NCI-H524 treated with DMSO at 0.1 percent for 48 hours (cell line): ENCODE measurements at places on chromosomes 2 and 18.
A peak's percentile ranks its signal among the peaks of the same experiment; 100 is the strongest.

DNA sequence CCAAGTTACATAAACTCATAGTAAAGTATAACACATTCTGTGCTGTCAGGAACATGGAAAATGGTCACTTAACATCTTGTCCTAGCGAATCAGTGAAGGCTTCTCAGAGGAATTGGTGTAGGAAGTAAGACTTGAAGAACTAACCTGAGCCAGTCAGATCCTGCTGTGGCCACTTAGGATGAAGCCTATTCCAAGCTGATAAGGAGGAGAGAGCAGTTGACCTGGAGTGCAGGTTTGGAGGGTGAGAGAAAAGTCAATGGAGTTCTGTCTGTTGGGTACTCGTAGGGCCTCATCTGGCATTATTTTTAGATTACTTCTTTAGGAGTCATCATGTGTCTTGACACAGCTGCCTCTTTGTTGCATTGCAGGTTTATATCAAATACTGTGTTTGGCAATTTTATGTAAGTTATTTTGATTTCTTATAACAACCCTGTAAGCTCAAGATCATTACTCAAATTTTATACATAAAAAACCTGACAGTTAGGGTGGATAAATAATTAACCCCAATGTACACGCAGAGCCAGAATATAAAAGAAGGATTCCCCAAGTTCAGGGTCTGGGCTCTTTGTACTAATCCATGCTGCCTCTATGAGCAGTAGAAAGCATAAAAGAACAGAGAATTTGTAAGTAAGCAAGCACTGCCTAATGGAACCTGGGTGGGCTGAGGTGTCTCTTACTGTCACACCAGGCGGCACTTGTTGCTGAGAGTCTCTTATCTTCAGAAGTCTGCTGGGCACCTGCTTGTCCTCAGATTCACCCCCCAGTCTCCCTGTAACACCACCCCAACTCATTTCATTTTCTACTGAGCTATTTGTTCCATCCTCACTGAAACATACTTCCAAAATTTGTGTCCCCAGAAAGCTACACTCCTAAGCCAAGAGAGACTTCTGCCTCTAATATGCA, 252.1 kb upstream of the NT5C1B start:
- DNase-seq = no peak

GRCh38 chr18:77857678-77858655, 608.3 kb downstream of the GALR1 start:
- DNase-seq = peak; percentile 63

DNA sequence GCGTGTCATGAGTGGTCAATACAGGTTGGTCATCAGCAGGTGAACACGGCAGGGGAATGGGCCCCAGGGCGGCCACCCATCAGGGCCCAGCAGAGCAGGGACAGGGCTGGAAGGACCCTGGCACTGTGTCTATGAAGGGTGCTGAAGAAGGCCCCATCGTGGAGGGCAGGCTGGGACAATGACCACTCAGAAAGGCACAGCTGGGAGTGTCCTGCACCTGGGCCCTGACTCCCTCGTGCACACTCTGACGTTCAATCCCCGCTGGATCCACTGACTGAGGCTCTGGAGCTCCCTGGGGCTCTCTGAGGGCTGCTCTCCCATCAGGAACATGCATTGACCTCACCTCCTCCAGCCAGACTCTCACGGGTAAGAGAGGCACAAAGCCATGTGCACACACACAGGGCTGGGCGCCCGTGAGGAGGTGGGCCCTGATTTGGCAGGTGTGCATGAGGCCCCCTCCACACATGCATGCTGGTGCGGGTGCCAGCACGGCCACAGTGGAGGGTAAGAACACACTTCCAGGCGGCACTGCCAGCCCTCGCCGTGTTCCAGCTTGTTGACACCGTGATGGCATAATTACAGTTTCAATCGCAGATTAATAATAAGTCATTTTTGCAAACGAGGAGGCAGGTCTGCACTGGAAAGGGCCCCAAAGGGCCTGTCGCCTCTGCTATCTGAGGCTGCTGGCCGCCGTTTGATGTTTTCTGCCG, 58.5 kb downstream of the SMAD7 start:
- DNase-seq = no peak

- DNase-seq = no peak
Measured at GRCh38 chr18:44107187-44107586, 573.5 kb upstream of the SETBP1 start.

GRCh38 chr2:23468474-23469141, 83.6 kb downstream of the KLHL29 start:
- no peak for DNase-seq

DNA sequence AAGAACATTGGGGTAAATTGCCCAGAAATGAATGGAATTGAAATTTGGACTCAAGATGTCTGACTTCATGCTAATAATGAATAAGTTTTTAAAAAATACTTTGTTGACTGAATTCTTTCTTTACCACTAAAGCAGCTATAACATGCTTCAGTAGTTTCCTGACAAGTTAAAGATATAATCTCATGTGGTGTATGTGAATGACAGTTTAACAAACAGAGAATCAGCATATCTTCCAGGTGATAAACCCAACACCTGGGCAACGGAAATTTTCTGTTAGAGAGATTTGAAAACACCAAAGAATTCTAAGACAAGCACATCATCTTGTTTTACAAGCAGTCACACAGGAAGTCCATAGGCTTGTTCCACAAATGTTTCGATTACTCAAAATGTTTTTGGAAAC, 372.6 kb upstream of the VRK2 start:
- DNase-seq = no peak

- peak; percentile 85 for DNase-seq
Measured at GRCh38 chr2:6069381-6069780, 377.2 kb downstream of the SOX11 start.

DNA sequence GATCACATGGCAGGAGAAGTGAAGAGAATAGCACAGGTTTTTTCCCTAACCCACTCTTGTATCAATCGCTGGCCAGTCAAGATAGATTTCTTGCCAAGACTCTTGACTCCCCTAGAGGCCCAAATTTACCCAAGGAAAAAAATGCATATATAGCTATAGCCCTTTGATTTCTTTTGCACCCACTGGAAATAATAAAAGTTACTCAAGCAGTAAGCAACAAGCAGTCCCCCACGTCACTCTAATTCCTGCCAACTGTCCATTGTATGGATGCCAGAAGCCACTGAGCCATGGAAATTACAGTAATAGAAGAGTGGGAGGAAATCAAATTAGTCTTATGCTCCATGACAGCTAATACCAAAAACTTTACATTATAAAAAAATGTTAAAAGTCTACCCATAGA, 125.3 kb upstream of the SLC39A10 start:
- no peak for DNase-seq

- no peak for DNase-seq
Measured at GRCh38 chr2:74414881-74415761, 6.3 kb downstream of the C2orf81 start.

GRCh38 chr2:227486688-227487087, 14.7 kb downstream of the AGFG1 start:
- no peak for DNase-seq

DNA sequence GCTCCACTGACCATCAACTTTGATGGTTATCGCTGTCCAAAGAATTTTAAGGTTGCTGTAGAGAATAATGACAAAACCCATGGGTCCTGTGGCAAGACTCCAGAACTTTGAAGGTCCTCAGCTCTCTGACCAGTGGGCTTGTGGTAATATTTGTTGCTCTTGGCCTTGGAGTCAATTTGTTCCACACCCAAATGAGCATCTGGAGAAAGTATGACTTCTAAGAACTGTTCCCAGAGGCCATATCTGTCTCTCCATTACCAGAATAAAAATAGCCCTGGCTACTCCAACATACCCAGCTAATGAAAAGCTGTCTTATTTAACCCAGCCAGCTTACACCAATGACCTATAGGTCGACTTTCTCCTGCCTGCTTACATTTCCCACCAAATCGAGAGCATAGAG, 466.4 kb downstream of the MEIS1 start:
- no peak for DNase-seq

DNA sequence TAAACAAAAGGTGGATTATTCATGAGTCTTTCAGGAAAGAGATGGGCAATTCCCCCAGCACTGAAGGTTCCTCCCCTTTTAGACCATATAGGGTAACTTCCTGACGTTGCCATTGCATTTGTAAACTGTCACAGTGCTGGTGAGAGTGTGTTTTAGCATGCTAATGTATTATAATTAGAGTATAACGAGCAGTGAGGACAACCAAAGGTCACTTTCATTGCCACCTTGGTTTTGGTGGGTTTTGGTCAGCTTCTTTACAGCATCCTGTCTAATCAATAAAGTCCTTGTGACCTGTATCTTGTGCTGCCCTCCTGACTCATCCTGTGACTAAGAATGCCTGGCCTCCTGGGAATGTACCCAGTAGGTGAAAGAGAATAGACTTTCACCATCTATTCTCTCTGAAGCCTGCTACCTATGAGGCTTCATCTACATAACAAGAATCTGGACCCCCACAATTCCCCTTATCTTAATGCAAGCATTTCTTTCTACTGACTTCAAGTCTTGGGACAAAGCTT, 148.7 kb downstream of the CABLES1 start:
- DNase-seq = no peak

DNA sequence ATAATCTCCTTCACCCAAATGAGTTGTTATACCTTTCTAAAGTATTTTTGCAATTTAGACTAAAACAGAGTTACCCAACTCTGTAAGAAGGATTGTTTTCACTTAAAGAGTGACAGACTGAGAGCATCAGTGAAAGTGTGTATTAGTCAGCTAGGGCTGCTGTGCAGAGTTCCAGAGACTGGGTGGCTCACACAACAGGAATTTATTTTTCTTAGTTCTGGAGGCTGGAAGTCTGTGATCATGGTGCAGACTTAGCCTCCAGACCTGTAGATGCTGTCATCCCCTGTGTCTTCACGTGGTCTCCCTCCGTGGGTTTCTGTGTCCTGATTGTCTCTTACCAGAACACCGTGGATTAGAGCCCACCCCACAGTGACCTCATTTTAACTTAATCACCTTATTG, 40.0 kb downstream of the BCL2L11 start:
- no peak for DNase-seq

DNA sequence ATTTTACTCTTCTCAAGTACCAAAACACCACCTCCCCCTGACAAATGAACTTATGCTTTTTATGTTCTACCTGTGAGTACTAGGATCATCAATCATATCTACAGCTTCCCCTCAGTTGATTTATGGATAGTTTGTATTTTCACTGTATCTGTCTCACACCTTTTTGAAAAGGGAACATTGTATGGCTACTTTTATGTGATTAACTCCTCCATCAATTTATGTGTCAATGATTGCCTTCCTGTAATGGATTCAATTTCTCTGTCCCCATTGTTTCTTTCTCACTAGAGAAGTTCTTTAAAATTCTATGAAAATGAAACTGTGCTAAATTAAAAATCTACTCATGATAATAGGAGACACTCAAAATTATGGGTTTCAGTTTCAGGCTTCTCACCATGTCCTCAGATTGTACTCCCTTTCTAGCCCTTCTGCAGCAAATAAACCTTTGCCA, 935.0 kb downstream of the TRIB2 start:
- DNase-seq = no peak

GRCh38 chr2:1787755-1788477, 43.6 kb upstream of the PXDN start:
- DNase-seq = no peak

DNA sequence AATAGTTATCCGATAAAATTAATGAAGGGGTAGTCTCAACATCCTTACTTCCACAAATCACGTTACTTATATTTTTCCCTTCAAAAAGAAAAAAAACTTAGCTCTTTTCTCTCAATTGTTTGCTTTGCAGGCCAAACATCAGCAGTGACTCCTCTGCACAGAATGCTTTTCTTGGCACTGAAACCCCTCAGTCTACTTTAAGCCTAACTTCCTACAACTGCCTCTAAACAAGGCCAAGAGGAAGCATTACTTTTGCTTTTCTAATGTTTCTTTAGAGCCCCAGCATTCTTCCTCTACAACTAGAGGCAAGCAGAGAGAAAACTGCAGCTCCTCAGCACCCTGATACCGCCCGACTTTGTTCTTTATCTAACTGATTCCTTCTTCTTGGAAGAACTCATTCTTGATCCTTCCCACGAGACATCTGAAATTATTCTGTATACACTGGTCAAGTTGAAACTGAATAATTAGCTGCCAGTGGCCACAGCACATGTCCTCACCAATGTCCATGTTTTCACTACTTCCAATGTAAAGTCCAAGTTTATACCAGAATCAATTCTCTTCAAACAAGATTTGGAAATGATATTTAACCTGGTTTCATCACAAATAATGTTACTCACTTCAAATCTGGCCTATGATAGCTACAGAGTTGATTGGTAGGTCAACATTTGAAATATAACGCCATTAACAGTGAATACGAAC, 55.3 kb downstream of the DTNB start:
- DNase-seq = no peak

DNA sequence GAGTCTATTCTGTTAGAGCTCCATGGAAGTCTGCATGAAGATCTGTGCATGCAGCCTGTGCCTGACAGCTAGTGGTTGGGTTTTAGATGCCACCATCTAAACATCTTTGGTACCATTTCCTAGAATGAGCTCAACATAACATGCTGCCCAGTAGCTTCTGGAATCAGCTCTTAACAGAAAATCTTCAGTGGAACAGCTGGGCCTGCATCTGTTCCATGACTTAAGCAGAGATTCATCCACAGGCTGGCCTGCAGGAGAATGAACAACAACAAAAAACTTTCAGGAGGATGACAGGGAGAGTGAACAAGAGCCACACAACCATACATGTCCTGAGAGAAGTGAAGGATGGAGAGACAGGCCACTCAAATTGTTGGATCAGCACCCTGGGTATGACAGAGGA, 316.6 kb downstream of the RDH14 start:
- peak; percentile 62 for DNase-seq

DNA sequence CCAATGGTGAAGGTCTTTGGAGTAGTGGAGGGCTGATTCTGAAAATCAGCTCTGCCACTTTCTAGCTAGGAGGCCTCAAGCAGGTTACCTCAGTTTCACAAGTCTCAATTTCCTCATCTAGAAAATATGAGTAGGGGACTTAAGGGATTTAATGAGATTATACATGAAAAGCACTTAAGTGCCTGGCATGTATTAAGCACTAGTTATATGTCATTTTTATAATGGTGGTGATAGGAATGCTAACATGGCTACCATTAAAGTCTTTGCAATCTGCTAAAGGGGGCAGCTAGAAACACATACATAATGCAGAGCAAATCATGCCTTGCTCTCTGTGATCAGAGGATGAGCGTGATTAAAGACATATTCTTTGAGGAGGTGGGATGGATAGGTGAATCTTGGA, 640.9 kb upstream of the ZEB2 start:
- DNase-seq = no peak

DNA sequence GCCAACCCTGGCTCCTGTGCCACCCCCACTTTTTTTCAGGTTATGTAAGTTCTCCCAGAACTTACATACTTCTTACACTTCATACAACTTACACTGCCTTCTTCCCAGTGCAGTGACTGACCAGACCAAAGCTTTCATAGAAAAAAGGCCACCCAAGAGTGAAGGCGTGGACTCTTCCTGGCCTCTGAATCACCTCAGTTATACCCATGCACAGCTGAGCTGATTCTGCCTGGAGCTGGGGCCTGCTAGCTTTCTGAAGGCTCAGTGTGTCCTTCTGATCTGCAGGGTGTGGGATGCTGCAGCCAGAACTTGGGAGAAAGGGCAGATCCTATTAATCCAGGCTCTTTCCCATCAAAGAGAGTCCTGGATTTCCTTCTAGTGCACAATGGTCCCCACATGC, 216.1 kb downstream of the TTC32 start:
- no peak for DNase-seq

GRCh38 chr2:111161971-111162370, 41.3 kb downstream of the BCL2L11 start:
- DNase-seq = peak; percentile 20
